ENCODE measurements at places on chromosomes 2 and 18.

DNA sequence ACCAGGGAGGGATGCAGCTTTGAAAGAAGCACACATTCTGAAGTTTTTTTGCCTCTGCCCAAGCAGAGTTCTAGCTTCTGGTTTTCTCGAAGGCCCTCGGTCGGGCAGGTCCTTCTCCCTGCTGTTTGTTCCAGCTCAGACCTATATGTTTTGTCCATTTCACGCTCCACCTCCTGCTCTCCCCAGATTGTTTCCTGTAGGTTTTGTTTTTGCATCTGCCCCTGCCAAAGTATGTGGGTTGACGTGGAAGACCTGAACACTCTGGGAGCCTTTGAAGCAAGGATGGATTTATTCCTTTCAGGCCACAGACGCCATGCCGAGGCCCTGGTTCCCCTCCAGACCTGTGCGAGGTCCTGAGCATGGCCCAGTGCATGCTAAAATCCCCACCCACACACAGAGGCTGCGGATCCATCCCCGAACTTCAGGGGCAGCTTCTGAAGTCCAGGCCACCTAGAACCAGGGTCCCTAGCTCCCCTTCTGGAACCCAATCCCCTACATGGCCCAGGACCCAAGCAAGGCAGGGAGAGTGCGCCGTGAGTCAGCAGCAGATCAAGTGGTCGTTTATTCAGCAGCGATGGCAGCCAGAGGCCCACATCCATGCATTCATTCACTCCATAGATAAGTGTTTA is 205.4 kb downstream of the KLHL29 start:
- no peak for DNase-seq

- DNase-seq: no peak
Observed at GRCh38 chr18:76970770-76971559, 148.6 kb downstream of the ZNF236 start.

GRCh38 chr2:152518641-152519580 is 183.9 kb downstream of the FMNL2 start:
- no peak for DNase-seq

GRCh38 chr2:111966241-111966640 is 67.8 kb downstream of the MERTK start:
- DNase-seq: no peak

DNA sequence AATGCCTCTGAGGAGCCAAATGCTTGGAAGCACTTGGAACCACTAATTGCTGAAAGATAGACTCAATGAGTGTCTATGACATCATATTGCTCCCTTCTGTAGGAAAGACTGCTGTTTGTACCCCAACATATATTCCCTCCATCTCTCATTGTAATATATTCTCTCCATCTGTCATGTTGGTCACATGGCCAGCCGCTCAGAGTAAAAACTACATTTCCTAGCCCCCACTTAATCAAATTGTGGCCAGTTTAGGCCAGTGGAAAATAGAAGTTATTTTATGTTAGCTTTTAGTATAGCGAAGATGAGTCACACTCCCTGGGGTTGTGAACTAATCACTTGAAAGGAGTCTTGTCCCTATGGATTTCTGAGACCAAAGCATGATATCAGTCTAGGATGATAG is 160.2 kb downstream of the HNMT start:
- DNase-seq: no peak

GRCh38 chr2:236075802-236076201 is 92.4 kb downstream of the GBX2 start:
- no peak for DNase-seq

DNA sequence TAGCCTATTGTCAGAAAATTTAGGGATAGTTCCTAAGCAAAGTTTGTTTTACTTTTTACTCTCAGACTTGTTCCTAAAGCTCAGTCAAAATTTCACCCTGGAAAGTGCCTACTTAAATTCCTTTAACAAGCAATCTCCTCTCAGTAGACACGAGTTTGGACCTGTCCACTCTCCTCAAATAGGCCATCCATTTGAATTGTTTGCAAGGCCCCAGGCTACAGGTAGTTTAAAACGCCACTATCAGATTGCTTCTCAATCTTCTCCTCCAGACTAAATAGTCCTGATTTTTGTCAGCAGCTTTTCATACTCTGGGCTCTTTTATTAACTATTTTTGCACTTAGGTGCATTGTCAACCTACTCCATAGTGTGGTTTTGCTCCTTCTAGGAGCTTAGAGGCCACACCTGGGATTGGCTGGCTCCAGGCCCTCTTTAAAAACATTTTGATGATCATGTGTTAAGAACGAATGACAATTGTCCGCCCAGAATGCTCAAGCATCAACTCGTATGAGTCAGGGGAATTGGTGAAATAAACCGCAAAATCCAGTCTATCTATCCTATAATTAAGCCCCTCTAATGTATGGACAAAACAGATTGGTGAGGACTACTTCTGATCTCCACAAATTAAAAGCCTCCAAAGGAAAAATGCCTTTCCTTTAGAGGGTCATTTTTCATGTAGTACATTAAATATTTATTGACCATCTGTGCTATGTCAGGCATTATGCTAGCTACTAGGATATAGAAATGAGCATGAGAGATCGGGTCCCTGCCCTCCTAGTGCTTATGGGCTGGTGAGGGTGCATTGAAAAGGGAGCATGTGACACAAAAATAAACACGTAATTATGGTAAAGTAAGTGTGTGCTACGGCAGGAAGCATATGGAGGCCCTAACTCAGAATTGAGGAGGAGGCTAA is 333.8 kb upstream of the TNP1 start:
- no peak for DNase-seq

- DNase-seq: no peak
Observed at GRCh38 chr18:62437235-62438017, 85.4 kb upstream of the ZCCHC2 start.

GRCh38 chr2:200905618-200906296 is 16.6 kb downstream of the NIF3L1 start:
- peak; percentile 66 for DNase-seq

- no peak for DNase-seq
Observed at GRCh38 chr18:29083545-29083944, 906.6 kb upstream of the CDH2 start.

DNA sequence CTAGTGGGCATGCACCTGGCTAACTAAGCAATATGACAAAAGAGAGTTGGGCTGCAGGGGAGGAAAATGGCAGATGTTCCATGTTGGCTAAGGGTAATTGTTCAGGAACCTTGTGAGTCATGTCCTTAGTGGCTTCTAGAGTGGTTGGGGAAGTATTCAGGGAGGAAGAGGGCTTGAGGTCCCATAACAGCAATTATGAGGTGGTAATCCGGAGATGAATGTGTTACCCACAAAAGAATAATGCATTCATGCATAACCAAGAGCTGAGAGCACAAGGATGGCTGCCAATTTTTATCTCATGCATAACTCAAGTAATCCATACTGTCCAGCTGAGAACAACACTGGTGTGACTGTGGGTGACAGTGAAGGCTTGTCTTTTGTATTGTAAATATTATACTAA is 42.9 kb downstream of the TMEFF2 start:
- DNase-seq: no peak

DNA sequence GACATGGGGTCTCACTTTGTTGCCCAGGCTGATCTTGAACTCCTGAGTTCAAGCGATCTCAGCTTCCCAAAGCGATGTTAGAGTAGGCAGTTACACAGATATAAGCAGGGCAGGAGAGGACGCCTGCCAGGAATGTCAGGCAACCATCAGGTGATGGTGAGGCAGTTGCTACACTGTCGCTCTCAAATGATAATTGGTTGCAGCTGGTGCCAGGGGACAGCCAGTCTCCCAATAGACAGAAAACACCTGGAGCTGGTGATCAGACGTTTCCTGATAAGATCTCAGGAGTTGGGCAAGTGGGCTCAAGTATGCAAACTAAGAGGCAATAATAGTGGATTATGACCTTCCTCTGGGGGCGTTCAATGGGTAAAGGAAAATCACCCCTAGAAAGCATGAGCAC is 163.1 kb upstream of the RGPD4 start:
- no peak for DNase-seq

- DNase-seq: no peak
Observed at GRCh38 chr2:217316743-217317142, 456.9 kb upstream of the TNP1 start.

GRCh38 chr2:46985512-46985911 is 69.9 kb upstream of the MCFD2 start:
- peak; percentile 24 for DNase-seq

DNA sequence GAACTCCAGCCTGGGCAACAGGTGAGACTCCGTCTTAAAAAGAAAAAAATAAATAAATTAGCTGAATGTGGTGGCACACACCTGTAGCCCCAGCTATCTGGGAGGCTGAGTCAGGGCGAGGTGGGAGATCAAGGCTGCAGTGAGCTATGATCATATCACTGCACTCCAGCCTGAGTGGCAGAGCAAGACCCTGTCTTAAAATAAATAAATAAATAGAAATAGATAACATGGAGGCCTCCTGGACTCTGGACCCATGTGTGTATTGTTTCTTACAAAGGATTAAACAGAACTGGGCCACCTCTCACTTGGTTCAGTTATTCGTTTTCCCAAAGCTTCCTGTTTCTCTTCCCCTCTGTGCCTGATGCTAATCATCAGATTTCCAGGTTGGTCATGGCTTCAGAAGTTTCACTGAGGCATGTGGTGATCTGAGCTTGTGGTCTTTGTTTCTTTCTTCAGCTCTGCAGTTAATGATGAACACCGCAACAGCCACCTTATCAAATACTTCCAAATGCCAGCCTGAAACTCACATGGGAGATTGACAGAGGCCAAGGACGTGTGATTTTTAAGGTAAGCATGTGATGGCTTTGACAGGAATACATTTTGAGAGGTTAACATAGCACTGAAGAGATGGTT is 83.3 kb upstream of the MAP4K4 start:
- DNase-seq: no peak

DNA sequence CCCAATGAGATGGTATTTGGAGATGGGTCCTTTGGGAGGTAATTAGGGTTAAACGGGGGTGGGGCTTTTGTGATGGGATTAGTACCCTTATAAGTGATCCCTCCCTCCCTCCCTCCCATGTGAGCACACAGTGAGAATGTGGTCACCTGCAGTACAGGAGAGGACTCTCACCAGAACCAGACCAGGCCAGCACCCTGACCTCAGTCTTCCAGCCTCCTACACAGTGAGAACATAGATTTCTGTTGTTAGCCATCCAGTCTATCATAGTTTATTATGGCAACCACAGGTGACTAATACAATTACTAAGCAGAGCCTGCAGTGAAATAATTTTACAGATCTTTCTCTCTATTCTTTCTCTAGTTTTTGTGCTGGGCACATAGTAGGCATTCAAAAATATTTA is 137.7 kb upstream of the PKDCC start:
- DNase-seq: no peak

GRCh38 chr2:98445683-98446581 is 1.3 kb downstream of the INPP4A start:
- DNase-seq: peak; percentile 65

DNA sequence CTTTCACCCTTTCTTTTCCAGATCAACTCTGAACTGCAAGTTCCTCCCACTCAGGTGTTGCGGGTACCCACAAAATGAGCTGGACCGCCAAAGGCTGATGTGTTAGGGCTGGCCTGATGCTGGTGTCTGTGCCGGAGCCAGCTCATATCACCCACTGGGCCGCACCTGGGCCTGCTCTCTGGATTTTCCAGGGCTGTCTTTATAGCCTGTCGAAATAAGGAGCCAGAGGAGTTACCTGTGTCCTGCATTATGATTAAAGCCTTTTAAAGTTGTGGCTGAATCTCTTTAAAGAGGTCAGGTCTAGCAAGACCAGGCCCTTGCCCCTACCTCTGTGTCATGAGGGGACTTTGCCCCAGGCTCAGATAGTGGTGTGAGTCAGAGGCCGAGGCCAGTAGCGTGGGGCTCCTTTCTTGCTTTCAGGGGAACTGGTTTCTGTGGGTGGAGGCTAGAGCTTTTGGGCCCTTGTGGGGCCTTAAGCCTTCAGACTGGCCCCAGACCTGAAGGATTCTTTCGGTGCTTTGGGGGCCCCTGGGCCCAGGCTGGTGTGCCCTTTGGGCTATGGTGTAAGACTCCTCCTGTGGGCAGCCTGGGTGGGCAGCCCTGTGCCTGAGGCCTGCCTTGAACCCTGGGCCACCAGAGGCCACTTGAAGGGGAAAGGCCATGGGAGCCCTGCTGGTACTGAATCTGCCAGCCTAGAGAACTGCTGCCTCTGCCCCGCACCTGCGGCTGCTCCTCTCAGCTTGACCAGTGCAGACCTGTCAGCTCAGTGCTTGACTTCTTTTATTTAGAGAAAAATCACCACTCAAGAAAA is 21.3 kb downstream of the OTOF start:
- DNase-seq: no peak
